ENCODE measurements at places on chromosomes 6 and 20. TPM values are rescaled to one million over a fixed set of nuclear protein-coding genes. Genes with fewer than 3 reads are reported as not detected.
A peak's percentile ranks its signal among the peaks of the same experiment; 100 is the strongest.

Gene TUBB1
- 0.16 TPM for total RNA-seq

Gene R3HDML
- total RNA-seq = not detected

Gene RIMS4
- 9.0 TPM for total RNA-seq

Gene TINAG
- not detected for total RNA-seq

Gene OXT
- 1.9 TPM for total RNA-seq

GRCh38 chr20:62010551-62011402 lies 54.9 kb downstream of the TAF4 start:
- DNase-seq = peak; percentile 82
- H3K36me3 ChIP-seq = peaks cover 7% of the 10 kb centered on the region
- no peaks in the 10 kb centered on the region for H3K4me1 ChIP-seq
- no peaks in the 10 kb centered on the region for H3K27me3 ChIP-seq
- H3K27ac ChIP-seq = peak overlapping the region; percentile 5

- no peaks in the 10 kb centered on the region for H3K36me3 ChIP-seq
- H3K27ac ChIP-seq = no peak overlapping the region
- H3K4me1 ChIP-seq = peaks cover 11% of the 10 kb centered on the region
- no peaks in the 10 kb centered on the region for H3K27me3 ChIP-seq
- H3K4me3 ChIP-seq = no peak overlapping the region
- no peak for DNase-seq
Observed at GRCh38 chr20:40584130-40584809, 104.8 kb downstream of the MAFB start.

DNA sequence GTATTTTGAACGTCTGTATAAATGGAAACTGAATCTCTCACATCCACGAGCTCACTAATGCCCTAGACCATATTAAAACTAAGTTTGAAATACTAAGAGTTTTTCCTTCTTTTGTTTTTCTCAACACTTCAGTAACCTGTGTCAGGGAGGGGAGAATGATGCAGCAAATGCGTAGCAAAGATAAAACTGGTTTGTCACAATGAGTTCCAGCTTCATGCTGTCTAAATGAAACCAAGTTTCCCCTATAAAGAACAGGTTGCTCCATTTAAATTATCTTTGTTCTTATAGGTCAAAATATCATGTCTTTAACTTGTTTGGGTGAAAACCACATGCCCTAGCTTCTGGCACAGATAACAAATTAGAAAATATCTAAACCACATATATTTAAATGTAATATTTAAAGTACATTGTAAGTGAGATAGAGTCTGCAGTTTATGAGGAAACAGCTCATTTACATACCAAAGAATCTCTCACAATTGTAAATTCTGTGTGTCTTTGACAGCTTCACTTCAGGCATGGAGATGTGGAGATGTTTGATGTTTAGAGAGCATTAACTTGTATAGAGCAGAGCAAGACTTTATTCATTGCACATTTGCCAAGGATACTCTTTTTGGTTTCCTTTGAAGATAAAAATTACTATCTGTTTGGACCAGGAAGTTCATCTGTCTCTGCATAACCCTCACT lies 7.3 kb downstream of the TRDN start:
- H3K27ac ChIP-seq = no peak overlapping the region
- H3K4me3 ChIP-seq = no peak overlapping the region
- H3K4me1 ChIP-seq = no peaks in the 10 kb centered on the region
- H3K36me3 ChIP-seq = no peaks in the 10 kb centered on the region
- H3K27me3 ChIP-seq = no peaks in the 10 kb centered on the region

DNA sequence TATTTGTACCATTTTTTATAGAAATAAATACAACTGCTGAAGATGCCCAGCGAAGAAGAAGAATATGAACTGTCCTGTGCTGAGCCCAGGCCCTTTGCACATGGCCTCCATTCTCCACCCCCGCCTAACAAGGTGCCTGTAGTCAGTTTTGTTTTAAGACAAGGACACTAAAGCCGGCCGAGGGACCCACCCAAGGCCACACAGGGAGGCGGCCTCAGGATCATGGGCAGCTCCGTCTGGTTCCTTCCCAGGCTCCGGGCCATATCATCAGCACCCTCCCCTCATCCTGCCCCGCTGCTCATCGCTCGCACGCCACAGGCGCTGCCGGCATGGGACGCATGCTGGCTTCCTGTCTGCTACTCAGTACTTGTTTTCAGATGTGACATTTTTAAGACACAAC lies 21.3 kb downstream of the PSMG4 start:
- no peaks in the 10 kb centered on the region for H3K4me1 ChIP-seq
- peak; percentile 28 for DNase-seq
- H3K27me3 ChIP-seq = no peaks in the 10 kb centered on the region
- no peaks in the 10 kb centered on the region for H3K36me3 ChIP-seq
- no peak overlapping the region for H3K27ac ChIP-seq
- no peak overlapping the region for H3K4me3 ChIP-seq

GRCh38 chr6:6176127-6176526 lies 144.3 kb downstream of the F13A1 start:
- no peaks in the 10 kb centered on the region for H3K36me3 ChIP-seq
- no peak overlapping the region for H3K4me3 ChIP-seq
- no peak overlapping the region for H3K27ac ChIP-seq
- no peaks in the 10 kb centered on the region for H3K4me1 ChIP-seq
- H3K27me3 ChIP-seq = no peaks in the 10 kb centered on the region

DNA sequence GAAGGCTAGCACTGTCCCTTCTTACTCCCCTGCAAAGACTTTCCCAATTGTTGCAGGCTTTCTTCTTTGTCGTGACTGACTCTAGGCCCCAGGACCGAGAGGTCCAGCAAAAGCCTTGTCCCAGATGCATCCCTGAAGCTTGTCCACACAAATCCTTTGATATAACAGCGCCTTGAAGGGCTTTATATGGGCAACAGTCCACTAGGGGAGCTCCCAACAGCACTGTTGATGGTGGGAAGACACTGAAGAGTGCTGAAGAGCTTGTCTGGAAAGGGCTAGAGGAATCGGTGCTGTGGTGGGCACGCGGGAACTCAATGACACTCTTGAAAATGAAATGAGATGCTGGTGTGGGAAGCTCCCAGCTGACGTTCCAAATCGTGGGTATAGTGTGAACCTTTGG lies 316.1 kb upstream of the CDH4 start:
- H3K4me3 ChIP-seq = no peak overlapping the region
- H3K36me3 ChIP-seq = no peaks in the 10 kb centered on the region
- no peak overlapping the region for H3K27ac ChIP-seq
- no peaks in the 10 kb centered on the region for H3K27me3 ChIP-seq

DNA sequence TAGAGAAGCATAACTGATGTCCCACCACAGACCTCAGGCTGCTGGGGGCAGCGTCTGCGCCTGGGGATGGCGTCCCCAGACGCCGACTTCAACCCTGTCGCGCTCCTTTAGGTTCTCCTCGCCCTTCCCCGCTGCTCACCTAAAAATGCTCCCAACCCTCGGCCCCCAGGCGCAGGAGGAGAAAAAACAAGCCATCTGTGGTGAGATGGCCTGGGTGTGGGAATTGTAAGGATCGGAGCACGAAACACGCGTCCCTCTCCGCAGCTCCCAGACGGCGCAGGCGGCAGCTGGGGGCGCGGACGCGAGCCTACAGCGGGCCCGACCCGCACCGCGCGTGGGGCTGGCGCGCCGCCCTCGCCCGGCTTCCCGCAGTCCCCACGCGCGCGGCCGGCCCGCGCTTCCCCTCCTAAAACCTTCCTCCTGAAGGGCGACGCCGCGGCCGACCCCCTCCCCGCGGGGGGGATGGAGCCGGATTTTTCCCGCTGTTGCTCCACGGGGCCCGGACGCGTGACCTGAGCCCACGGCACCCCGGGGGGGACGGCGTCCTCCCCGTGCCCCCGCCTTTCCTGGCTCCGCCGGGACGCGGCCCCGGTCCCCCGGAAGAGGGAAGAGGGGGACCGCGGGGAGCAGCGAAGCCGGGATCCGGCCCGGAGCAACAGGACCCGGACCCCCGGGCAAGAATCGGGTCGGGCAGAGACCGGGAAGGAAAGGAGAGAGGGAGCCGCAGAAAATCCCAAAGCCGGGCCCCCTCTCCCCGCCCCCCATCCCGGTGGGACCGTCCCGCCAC lies 611 bp downstream of the EPB41L2 start:
- peaks cover 27% of the 10 kb centered on the region for H3K4me1 ChIP-seq
- no peaks in the 10 kb centered on the region for H3K36me3 ChIP-seq
- peak overlapping the region; percentile 97 for H3K4me3 ChIP-seq
- no peak for DNase-seq

DNA sequence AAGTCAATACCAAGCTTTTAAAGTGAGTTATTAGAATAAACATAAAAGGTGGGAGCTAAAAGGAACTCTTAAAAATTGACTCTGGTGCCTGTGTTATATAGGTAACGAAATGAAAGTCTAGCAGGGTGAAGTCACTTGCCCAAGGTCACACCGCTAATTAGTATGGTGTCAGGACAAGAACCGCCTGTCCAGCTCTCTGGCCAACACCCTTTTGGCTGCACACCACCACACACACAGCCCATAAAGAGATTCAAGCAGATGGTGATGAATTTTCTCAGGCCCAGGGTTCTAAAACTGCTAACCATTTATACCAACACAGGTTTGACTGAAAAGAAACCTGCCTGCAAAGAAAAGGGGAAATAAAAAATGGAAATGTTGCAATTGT lies 20.2 kb downstream of the GFOD1 start:
- no peak for DNase-seq
- no peak overlapping the region for H3K27ac ChIP-seq
- no peaks in the 10 kb centered on the region for H3K36me3 ChIP-seq
- no peaks in the 10 kb centered on the region for H3K27me3 ChIP-seq

DNA sequence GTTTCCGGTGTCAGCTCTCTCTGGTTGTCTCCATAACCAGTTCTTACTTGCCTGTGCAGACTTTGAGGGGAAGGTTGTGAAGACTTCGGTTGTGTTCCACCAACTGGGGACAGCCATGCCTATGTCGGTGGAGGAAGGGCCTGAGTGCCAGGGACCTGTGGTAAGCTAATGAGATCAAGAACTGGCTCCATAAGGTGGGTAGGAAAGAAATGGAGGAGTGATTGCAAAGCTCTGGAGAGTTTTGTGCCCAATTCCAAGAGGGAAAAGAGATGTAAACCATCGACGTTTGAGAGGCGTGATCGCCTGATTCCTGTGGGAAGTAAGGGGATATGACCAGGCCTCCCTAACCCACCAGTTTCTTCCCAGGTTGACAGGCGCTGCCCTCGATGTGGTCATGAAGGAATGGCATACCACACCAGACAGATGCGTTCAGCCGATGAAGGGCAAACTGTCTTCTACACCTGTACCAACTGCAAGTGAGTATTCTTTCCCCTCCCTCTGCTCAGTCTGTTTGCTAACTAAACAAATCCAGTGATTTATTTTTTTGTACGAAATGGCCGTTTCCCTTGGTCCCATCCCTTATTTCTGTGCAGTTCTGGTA lies 893 bp downstream of the POLR1H start:
- H3K4me1 ChIP-seq = peaks cover 16% of the 10 kb centered on the region
- no peaks in the 10 kb centered on the region for H3K27me3 ChIP-seq
- H3K27ac ChIP-seq = peak overlapping the region; percentile 90
- DNase-seq = no peak
- H3K4me3 ChIP-seq = peak overlapping the region; percentile 77

DNA sequence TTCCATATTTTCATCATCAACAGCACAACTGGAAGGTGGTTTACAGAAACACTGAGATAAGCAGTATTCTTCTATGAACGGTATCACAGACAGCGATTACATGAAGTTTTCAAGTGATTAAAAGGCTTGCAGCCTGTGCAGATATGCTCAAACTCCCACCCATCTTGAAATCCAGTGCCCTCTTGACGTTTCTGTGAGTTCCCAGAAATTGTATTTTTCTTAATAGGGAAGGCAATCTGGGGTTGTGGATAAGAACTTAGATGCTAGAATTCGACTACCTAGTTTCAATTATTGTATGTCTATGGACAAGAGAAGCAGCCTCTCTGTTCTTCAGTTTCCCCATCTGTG lies 290.3 kb downstream of the ZNF217 start:
- DNase-seq = no peak
- no peaks in the 10 kb centered on the region for H3K36me3 ChIP-seq
- no peak overlapping the region for H3K27ac ChIP-seq
- no peaks in the 10 kb centered on the region for H3K27me3 ChIP-seq
- no peaks in the 10 kb centered on the region for H3K4me1 ChIP-seq
- H3K4me3 ChIP-seq = no peak overlapping the region

Data from Caco-2 (cell line).